ENCODE measurements at places on chromosomes 4 and X.

DNA sequence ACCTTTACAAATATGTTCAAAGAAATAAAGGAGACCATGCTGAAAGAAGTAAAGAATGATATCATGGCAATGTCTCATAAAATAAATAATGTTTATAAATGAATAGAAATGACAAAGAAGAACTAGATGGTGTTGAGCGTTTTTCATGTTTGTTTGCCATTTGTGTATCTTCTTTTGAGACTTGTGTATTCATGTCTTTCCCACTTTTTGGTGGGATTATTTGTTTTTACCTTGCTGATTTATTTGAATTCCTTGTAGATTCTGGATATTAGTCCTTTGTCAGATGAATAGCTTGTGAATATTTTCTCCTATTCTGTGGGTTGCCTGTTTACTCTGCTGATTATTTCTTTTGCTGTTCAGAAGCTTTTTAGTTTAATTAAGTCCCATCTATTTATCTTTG lies 732.4 kb downstream of the FAT4 start:
- no peak for DNase-seq

DNA sequence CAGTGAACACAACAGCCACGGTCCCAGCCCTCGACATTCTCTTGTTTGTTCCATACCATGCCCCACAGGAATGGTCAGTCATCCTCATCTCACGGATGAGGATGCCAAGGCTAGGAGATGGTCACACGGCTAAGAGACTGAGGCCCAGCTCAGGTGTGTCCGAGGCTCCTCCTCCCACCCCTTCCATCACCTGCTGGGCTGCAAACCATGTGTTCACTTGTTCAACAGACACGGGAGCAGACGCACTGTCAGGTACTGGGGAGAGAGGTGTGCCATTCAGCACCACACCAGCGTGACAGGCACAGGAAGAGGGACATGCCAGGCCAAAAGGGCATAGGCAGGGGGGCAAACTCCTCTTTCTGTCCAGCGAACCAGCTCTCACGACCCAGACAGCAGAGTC lies 45.9 kb downstream of the ABLIM2 start:
- DNase-seq, result no peak

GRCh38 chr4:108544481-108544880 lies 75.9 kb upstream of the RPL34 start:
- DNase-seq, result no peak

DNA sequence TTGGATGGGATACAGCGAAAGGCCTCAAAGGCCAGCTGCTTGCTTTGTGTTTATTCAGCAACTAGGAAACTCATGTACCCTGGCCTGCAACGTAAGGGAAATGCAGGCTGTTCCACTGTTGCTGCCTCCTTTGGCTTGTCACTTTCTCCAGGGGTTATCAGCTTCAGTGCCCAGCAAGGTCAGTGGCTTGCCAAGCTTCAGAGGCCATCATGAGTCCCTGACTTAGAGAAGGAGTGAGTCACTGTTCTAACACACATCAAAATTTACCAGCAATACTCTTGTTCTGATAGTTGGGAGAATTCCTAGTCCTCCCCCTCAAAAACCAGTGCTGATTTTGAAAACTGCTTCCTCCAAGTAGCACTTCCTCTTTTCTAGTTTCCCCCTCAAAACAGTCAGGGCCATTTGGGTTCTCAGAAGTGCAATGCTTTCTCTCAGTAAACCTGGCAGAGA lies 250.8 kb downstream of the ARHGAP24 start:
- no peak for DNase-seq

- peak; percentile 67 for DNase-seq
These were observed 57.5 kb downstream of the PCDH18 start for GRCh38 chr4:137474711-137475301.

GRCh38 chr4:124902001-124902515 lies 189.5 kb upstream of the ANKRD50 start:
- no peak for DNase-seq

GRCh38 chr4:71186566-71187403 lies 152.0 kb upstream of the SLC4A4 start:
- DNase-seq, result no peak

DNA sequence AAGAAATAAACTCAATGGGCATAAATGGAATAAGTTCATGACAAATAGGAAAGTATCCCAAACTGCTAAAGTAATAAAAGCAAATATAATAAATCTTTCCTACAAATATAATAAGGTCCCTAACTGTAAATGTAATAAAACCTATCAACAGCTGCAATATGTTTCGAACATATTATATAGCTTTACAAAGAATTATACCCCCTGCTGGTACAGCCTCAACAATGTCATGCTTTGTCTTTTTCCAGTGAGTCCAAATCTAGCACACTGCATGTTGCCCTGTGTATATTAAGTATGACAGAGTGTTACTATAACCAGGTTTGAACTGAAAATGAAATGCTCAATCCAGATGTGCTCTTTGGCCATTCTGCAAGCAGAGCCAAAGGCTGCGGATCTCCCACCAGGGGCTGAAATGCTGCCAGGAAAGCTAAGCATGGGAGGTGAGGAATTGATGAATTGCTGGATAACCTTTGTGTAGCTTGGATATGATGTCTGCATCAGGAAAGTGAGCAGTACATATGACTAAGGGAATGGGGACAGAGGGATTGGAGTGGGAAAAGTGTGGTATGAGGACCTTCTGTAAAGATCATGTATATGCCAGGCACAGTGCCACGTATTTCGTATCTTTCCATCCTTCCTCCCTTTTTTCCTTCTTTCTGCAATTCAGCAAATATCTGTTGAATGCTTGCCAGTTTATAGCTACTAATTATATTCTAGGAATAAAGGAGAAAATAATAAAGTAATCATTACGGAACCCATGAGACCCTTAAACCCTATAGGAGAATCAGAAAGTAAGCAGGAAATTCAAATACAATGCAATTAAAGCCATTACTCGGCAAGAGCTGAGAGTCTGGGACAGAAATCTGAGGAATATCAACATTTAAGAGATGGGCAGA lies 954.6 kb upstream of the LCORL start:
- no peak for DNase-seq

DNA sequence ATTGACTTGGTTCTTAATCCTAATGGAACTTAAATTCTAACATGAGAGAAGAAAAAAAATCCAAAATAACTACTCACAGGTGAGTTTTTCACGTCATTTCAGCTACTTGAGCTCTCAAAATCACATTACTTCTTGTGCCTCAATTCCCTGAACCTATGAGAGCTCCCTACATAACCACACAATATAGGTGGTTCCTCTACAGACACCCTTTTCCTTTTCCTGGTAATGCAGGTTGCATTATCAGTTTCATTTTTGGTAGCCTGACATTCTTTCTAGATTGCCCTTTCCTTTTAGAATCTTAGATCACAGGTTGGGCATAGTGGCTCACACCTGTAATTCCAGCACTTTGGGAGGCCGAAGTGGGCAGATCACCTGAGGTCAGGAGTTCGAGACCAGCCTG lies 4.3 kb downstream of the GPR34 start:
- DNase-seq, result no peak

DNA sequence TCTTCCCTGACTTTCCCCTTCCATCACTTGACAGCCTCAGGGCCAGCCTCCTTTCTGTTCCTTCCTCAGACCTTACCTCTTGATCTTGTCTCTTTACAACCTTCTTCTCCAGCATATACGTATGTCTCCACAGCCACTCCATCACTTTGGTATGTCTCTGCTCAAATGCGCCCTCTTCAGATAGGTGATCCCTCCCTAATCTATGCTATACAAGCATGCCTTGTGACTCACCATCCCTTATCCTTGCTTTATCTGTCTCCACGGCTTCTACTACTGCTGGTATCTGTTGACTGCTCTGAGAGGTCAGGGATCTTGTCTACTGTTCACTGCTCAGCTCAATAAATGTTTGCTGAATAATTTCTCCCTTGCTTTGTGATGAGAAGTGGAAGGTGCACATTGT lies 9.0 kb downstream of the ARAP2 start:
- no peak for DNase-seq

GRCh38 chr4:180528003-180528402 lies 1715.2 kb upstream of the TENM3 start:
- DNase-seq, result no peak

DNA sequence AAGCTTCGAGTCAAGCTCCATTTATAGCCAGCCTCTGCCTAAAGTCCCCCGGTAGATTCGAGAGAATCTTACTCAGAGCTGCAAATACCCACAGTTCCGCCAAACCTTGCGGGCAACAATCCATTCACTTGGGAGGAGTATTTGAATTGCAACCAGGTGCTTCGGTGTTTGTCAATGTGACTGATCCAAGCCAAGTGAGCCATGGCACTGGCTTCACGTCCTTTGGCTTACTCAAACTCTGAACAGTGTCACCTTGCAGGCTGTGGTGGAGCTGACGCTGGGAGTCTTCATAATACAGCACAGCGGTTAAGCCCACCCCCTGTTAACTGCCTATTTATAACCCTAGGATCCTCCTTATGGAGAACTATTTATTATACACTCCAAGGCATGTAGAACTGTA lies 11.2 kb downstream of the CD40LG start:
- DNase-seq, result no peak

DNA sequence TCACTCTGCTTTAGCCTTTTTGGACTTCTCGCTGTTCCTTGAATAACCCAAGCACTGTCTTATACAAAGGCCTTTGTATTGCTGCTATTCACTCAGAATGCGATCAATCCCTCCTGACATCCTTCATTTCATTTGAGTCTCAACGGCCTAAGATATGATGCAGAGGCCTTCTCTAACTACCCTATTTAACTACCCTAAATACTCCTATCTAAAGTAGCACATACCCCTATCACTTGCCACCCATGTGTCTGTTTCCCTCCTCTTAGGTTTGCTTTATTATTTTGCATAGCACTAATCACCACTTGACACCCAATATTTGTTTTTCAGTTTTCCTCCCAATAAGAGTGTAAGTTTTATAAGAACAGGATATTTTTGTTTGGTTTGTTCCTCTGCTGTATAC lies 42.3 kb upstream of the ACSL4 start:
- DNase-seq, result no peak

- DNase-seq, result no peak
These were observed 140.0 kb upstream of the BCOR start for GRCh38 chrX:40237731-40238178.

- DNase-seq, result no peak
These were observed 16.9 kb downstream of the LHFPL1 start for GRCh38 chrX:112662559-112663427.

GRCh38 chrX:24979081-24979480 lies 36.7 kb downstream of the ARX start:
- DNase-seq, result no peak

GRCh38 chr4:99808260-99808857 lies 8.3 kb upstream of the DAPP1 start:
- DNase-seq, result no peak

DNA sequence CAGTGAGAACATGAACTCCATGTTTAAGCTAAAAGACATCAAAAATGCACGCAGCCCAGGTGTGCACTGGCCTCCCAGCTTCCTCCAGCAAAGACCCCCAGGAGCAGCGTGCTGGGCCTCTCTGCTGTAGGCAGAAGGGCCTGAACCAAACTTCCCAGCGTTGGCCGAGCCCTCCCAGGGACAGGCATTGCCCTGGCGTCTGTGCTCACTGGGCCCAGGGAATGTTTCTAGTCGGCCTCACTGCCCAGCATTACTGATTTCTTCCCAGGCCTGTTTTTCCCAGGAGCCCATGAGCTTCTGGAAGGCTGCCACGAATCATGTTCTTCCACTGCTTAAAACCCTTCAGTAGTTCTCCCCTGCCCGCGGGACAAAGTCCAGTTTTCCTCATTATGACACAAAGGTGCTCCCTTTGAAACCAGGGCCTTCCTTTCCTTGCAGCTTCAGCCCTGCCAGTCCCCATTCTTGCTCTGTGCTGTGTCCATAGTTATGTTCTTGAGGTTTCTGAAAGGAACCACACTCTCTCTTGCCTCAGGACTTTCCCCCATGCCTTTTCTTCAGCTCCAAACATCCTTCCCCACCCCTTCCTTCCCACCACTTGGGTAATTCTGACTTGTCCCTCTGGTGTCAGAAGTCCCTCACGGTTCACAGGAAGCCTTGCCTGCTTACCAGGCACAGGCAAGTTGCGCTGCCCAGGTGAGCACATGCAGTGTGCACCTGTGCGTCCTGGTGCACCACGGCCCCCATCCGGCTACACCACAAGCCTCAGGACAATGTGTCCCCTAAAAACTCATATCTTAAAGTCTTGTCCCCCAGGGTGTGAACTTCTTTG lies 93.4 kb upstream of the ENPP6 start:
- DNase-seq, result no peak

DNA sequence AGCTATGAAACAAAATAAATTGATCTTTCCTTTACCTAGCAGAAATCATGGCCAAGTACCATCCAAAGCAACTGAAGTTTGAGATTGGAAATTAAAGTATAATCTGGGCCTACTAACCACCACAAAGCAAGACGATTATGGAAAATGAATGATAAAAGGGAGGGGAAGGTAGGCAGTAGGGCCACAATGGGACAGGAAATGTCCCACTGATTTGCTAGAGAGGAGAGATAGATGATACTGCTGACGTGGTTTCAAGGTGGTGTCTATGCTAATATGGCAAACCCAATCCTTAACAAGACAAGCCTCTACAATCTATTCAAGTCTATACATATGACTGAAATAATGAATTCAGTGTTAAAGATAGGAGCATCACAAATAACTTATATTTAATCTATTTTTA lies 6.1 kb downstream of the TMPRSS11F start:
- no peak for DNase-seq

DNA sequence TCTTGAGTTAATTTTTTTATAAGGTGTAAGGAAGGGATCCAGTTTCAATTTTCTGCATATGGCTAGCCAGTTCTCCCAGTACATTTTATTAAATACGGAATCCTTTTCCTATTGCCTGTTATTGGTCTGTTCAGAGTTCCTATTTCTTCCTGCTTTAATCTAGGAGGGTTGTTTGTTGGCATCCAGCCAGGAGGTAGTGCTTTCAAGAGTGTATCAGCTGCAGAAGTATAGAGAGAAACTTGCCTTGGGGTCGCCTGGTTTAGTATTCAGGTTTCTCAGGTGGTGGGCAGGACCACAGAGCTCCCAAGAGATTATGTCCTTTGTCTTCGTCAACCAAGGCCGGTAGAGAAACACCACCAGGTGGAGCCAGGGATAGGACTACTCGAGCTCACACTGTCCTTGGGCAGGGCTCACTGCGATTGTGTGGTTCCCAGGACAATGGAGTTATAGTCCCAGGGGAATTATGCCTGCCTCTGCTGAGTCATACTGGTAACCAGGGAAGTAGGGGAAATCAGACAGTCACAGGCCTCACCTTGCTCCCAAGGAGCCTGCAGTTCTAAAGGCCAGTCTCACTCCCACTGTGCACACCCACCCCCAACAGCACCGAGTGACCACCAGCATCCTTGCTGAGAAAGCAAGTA lies 168.1 kb downstream of the VSIG4 start:
- DNase-seq, result no peak

DNA sequence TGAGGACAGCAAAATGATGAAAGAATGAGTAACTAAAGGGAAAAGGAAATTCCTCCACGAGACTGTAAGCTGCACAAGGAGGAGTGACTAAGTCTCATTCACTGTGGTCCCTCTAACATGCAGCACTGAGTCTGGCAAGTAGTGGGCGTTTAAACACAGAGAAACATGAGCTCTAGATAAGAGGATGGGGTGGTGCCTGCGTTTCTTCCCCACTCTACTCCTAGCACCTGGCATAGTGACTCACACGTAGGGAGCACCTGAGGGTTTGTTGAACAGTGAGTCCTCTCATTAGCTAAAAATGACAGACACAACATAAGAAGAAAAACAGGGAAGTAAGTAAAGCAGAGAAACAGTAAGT lies 105.8 kb upstream of the CBR4 start:
- DNase-seq, result no peak
